ENCODE measurements at places on chromosomes 12 and 14.

DNA sequence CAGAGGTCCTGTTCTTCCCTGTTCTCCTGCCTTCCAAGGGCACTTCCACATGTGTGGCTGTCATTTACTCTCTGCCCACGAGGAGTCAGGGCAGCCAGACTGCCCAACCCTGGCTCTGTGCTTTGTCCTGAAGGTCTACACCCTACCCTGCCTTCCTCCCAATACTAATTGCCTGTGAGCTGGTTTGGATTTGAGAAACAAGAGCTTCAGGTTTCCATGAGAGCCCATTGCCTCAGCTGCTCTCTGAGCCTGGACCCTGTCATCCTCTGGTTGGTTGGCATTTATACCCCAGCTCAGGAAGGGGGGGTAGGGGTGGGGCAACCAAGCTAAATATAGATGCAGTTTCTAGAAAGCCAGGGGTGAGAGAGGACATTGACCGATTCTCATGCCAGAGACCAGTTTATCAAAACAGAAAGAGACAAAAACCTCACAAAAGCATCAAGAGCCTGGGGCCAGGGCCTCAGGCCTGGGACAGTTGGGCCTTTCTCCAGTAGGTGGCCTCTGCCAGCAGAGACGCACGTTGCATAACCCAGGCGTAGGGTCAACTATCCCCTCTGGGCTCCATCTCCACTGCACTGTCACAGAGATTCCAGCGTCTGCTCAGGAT is 34.5 kb downstream of the VDR start:
- no peak for DNase-seq

DNA sequence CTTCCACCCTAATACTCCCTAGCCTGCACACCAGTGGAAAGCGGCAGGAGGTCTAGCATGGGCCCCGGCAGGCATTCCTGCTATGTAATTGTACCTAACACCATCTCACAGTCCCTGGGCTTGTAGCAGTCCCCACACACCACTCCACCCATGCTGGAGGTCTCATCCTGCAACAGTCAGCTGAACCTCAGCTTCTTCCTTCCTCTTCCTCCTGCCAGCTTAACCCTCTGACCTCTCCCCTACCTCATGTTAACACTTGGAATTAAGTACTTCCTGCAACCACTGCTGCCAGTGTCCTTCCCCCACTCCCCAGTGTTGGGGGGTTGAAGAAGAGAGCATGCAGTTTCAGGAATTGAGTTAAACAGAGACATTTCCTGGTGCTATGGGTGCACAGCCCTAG is 7.6 kb downstream of the ADCY4 start:
- DNase-seq = no peak

- no peak for DNase-seq
Measured at GRCh38 chr12:110102255-110102654, 21.9 kb upstream of the IFT81 start.

GRCh38 chr12:108647585-108648287 is 14.0 kb upstream of the SELPLG start:
- no peak for DNase-seq

DNA sequence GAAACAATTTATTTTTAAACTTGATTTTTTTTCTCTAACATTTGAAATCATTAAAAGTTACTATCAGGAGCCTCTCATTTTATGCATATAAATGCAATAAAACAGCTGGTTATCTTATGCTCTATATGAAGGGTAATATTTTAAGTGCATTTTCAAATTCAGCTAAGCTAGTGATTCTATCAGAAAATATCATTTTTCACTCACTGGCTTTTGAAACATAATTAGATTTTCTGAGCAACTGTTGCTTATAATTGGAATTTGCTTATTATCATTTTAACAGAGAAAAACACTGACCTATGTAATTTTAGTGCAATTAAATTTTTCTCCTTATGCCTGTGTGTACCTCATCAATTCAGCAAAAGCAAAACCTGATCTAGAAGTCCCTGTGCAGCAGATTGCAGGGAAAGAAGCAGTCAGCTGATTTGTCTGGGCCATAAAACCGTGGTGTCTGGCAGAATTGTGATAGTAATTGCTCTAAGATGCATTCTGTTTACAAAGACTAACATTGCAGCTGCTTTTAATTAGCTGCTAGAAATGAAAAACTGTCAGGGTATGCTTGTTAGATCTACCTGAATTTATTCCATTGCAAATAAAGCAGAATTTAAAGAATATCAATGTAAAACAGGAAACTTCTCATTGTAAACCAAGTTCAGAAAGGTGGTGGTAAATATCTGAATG is 75.0 kb downstream of the BICD1 start:
- DNase-seq = no peak

GRCh38 chr12:3538466-3539030 is 47.5 kb downstream of the PRMT8 start:
- DNase-seq = no peak

GRCh38 chr12:52514471-52515318 is 5.5 kb downstream of the KRT5 start:
- no peak for DNase-seq

- DNase-seq = no peak
Measured at GRCh38 chr14:104993808-104994591, 8.4 kb downstream of the CLBA1 start.

DNA sequence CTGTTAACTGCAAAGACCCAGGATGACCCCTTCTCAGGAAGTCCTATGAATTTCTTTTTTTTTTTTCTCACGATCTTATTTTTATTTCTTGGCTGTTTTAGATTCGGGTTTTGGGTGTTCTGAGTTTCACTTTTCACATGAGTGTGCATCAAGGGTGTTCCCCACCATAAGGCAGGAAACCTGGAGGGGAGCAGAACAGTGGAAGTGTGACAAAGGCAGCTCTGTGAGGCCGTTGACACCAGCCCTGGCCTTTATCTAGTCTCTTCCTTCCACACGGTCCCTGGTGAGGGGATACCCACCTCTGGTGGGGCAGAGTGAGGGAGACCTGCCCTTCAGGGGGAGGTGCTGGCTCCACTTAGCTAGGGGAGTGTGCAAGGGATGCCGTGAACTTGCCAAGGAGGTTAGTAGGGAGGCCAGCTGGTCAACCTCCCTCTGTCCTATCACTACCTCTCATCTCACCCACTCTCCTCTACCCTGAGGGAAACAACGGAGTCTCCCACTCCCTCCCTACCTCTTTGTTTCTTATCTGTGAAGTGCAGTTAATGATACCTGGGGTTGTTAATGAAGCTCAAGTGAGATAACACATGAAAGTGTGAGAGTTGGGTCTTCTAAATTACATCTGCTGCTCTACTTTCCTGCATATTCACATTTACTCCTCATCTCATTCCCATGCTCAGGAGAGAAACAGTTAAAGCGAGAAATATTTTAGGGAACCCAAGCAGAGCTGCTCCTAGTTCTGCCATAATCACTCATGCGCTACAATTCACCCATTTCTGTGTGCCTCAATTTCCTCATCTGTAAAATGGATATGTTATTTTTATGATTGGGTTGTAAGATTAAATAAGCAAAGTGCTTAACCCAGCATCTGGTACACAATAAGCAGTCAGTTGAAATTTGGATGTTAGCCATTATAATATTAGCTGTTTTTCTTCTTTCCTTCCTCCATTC is 4.4 kb upstream of the GALNT6 start:
- DNase-seq = no peak
